ENCODE measurements at places on chromosomes 2 and 18.
A peak's percentile ranks its signal among the peaks of the same experiment; 100 is the strongest.

GRCh38 chr18:71116535-71116934 is 827.7 kb downstream of the SOCS6 start:
- DNase-seq: no peak

DNA sequence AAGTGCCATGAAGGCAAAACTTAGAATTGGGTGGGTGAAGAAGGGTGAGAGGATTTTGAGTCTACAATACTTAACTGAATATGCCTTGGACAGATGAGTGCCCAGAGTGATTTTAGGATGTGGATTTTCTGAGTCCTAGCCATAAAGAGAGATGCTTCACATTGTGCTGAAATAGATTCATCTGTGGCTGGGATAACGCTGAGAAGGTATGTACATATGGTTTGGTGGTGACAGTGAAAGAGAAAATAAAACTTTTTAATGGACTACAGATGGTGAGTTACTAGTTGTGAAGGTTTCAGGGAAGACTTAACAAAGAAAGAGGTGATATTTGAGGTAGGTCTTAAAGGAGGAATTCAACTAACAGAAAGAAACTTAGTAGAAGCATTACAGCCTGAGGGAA is 265.8 kb downstream of the AKAIN1 start:
- no peak for DNase-seq

GRCh38 chr18:70491734-70492348 is 203.0 kb downstream of the SOCS6 start:
- DNase-seq: peak; percentile 48

- no peak for DNase-seq
Observed at GRCh38 chr2:84290537-84290936, 168.5 kb downstream of the SUCLG1 start.

DNA sequence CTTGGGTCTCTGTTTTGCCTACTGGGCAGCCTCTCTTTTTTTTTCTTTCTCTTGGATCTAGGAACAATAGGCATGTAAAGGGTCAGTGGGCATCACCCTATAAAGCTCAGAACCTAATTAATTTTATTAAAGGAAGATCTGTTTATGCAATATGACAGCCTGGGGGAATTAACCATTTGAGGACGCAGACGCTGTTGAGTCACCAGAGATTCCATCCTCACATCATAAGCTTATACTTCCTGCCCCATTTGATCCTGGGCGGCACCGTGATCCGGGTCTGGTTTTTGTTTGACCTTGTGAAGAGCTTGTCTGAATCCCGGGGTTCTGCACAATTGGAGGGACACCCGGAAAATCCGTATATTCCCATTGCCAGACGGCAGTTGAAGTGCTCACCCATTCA is 16.8 kb upstream of the BCL11A start:
- no peak for DNase-seq

DNA sequence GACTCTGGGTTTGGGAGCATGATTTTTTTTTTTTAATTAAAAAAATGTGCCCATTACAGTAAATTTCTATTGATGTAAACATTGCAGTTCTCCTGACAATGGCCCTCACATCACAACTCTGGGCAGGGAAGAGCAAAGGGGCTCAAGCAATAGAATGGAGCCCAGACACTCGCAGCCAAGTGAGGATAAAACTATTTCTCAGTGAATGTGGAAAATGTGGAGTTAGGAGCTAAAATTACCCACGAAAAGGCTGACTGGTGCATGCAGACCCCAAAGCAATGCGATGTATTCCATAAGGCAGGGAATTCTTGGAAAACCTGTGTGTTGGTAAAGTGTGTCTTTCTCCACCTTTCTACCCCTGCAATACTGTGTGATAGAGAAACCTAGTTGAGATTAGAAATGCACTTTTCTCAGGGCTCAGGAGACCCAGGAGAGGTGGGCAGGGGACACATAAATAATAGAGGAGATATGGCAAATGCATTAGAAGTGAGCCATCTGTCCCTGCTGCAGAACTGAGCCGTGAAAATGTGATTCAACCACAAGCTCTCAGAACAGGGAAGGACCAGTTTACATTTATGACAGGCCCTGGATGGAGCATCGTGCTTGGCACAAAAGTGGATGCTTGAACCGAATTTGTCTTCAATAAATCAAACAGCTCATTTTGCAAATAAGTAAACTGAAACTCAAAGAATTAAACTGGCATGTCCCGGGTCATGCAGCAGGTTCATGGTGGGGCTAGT is 100.1 kb downstream of the MYCN start:
- DNase-seq: no peak

GRCh38 chr2:240319221-240319854 is 116.1 kb upstream of the GPC1 start:
- no peak for DNase-seq

GRCh38 chr2:65357095-65357958 is 75.1 kb downstream of the SPRED2 start:
- no peak for DNase-seq

DNA sequence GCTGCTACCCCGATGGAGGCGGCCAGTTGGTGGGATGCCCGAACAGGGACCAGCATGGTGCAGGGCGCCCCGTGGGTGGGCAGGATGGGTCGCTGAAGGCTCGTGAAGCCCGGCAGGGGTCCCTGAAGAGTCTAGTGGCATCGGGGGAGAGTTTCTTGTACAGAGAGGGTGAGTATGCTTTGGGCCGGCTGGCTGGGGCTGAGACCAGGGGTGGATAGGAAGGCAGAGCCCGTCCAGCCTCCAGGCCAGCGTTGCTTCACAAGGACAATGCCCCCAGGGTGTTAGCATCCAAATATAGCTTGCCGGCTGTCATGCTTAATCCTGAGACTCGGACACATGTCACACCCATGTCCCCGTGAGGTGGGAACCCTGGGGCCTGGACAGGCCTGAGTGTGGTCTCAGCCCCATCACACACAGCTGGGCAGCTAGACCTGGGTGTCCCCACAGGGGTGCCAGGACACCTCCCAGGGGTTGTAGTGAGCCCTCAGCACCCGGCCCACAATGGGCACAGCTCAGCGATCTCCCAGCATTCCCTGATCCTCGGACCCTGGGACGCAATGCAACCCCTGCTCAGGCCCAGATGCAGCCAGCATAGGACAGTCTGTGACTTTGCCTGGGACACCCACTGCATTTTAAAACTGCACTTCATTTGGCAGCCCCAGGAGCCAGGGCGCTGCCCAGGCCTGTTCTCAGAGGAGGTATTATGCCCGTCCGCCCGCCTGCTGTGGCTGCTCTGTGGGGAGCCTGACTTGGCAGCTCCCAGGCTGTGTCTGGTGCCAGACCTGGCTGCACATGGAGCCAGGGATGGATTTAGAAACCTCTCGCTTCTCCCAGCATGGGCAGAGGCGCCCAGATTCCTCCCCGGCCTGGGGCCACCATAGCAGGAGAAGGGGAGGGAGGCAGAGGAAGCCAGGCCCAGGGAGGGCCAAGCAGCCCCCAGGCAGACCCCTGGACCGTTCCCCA is 36.4 kb downstream of the RAMP1 start:
- DNase-seq: no peak
